ENCODE measurements at places on chromosomes 3 and 15.

DNA sequence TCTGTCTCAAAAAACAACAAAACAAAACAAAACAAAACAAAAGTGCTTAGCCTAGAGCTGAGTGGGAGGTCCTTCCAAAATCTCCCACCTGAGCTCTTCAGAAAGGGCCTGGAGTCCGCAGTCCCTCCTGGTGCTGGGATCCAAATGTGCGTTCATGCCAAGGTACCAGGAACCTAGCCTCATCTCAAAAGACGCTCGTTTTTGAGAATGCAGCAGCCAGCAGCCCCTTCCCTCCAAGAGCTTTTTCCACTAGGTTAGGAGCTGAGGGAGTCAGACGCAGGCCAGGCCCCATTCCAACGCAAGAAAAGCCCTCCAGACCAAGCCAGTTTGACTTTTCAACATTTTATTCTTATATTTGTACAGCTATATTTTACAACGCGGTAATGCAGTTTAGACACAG is 18.7 kb upstream of the RTP2 start:
- no peak for DNase-seq

GRCh38 chr3:14462738-14463137 is 60.3 kb downstream of the SLC6A6 start:
- DNase-seq, result no peak

DNA sequence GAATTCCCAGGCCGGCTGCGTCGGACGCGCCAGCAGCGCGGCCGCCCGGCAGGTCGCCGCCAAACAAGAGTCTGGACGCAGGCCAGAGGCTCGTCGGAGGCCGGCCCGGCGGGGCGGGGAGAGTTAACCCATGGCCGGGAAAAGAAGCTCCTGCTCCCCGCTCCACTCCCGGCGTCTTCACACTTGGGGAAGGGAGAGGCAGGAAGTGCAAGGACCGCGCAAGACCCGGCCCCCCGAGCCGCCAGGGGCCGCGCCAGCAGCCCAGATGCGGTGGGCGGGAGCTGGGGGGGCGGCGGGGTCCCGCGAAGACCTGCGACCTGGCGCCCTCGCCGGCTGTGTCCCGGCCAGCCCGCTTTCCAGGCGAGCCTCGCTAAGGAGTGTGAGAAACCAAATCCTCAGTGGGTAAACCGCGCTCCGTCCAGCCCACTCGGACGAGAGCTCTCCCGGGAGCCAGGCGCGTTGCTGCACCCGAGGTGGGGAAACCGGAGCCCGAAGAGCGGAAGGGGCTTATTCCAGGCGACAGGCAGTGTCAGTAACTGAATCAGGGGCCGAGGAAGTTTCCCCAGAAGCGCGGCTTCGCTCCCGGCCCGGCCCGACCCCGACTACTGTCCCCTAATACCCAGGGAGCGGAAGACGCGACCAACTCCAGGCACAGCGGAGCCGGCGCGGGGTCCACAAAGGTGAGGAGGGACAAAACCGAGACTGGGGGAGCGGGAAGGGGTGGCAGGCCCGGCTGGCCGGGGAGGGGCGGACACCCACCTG is 721 bp downstream of the ADAMTS7 start:
- no peak for DNase-seq

DNA sequence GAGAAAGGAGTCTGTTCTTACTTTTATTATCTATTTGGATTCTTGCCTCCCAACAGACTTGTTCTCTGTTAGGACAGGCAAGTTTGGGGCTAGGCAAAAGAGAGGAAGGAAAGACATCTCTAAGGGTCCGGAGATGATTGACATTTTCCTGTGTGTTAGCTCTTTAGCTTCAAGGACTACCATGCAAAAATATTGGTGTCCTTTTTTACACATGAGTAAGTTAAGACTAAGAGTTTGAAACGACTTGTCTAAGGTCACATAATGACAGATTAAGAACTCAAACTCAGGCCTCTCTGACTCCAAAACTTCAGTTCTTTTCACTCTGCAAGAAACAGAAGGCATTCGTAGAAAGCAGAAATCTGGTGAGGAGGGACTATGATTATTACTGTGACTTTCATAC is 5.9 kb downstream of the LMCD1 start:
- DNase-seq, result no peak

GRCh38 chr3:185361920-185362319 is 1.0 kb upstream of the MAP3K13 start:
- no peak for DNase-seq

DNA sequence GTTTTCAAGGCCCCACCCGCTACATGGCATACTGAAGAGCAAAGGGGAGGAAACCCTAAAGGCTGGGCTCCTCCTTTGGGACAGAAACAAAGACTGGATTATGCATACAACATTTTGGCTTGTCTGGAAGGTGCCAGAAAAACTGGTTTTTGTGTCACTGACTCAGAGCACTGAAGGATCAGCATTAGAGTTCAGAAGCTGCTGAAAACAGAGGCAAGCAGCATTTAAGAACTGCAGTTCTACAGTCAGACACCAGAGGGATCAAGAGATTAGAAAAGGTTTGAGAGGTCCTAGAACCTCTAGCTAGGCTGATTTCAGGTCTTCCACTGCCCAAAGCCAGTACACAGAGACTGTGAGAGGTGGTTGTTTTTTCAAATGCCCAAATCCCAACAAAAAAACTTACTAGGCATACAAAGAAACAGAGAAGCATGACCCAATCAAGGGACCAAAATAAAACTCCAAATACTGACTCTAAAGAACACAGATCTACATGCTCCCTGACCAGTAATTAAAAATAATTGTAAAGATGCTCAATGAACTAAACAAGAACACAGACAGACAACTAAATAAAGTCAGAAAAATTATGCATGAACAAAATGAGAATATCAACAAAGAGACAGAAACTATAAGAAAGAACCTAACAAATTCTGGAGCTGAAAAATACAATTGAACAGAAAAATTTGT is 91.2 kb downstream of the SENP2 start:
- no peak for DNase-seq

DNA sequence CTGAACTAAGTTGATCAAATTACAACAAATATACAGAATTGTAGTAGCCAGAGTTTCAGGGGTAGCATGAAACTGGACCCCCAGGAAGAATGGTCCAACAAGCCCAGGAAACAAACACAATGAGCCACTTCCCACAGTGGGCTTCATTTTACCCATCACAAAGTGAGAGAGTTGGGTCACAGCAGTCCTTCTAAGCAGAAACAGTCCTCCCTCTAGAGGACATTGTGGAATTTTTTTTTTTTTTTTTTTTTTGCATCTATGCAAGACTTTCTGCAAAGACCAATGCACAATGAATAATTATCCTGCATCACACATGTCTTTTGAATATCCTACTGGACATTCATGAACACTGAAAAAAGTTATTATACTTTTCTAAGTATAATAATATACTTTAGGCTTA is 73.8 kb upstream of the ATP13A5 start:
- no peak for DNase-seq

- DNase-seq, result no peak
Observed at GRCh38 chr3:149547954-149548668, 73.6 kb downstream of the TM4SF4 start.

GRCh38 chr15:77642793-77643430 is 10.2 kb upstream of the LINGO1 start:
- no peak for DNase-seq

DNA sequence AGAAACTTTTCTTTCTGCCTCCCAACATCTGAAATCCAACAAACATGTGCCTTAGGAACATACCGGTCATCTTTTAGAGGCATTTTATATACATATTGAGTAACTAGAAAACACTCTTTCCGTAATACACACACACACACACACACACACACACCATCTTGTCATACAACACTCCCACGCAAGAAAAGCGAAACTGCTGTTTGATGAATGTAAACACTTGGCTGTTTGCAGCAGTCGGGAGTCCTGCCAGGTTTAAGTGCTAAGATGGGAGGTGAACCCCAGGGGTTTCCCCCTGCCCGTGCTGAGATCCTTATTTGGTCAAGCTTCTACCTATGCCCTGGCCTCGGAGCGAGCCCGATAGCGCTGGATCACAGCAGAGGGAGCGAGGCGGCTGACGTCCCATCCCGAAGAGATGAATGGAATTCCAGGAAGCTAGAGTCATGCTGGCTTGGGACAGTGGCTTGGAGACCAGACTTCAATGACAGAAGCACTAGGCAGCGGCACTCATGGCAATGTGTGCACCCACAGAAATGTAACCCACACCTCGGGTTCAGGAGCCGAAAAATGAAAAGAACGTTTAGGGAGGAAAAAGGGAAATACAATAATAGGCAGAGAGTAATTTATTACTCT is 1.3 kb upstream of the THBS1 start:
- no peak for DNase-seq

- DNase-seq, result no peak
Observed at GRCh38 chr3:156207802-156208685, 87.7 kb downstream of the KCNAB1 start.

DNA sequence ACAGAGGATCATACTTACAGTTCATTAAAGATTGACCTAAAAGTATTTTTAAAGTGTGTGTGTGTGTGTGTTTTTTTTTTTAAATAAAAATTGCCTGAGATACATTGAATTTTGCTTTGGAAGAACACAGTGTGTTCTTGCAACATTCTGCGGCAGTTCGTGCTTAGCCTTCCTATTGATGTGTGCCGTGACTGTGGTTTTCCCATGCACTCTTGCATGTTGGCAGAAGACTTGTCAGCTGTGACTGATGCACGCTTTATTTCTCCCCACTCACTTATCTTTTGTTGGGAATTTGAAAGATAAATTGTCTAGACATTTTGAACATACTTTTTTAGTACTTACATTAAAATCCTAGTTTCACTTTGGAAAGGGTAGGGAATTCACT is 136.3 kb upstream of the LRRFIP2 start:
- DNase-seq, result no peak

DNA sequence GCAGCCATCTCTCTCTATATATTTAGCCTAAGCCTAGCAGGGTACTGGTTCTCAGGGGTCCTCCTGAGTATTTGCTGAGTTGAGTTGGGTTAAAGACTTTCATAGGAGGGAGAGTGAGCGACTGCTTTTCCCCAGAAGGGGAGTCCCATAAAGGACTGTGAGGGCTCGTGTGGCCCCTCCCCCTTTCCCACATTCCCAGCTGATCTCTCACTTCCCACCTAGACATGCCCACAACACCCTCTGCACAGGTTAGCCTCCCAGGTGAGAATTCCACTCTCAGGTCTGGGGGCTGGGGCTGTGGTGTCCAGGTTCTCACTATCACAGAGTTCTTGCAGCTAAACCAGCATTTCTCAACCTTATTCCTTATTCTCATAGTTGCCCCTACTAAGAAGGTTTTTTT is 15.8 kb downstream of the EPHB1 start:
- DNase-seq, result no peak

DNA sequence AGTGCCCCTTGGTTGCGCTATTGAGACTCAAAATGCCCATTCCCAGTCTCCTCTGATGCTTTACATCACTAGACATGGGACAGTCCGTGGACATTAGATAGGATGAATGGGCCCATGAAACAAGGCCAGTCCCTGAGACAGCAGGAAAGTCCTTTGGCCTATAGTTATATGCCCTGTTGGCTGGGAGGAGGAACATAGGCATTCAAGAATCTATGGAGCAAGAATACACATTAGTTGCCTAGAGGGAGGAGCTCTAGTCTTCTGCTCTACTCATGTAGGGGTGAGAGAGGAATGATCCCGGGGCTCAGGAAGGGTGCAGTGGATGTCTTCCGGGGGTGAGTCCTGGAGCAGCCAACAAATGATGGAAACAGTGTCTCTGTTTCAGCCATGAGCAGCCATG is 58.0 kb upstream of the LRTM1 start:
- DNase-seq, result no peak

DNA sequence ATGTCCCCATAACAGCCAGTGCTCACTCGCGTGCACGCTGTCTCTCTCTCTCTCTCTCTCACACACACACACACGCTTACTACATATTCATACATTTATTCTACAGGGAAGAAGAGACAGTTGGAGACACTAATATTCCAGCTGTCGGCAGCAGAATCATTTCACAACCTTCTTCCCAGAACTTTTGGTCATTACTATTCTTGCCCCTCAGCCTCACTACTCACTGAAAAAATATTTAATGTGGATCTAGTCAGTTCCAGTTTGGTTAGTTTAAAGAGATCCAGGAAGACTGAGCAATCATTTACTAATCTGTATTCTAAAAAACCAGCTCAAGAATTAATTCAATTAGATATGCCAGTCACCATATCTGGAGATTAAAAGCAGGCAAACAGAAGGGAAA is 394.9 kb downstream of the PTPRG start:
- no peak for DNase-seq

- no peak for DNase-seq
Observed at GRCh38 chr15:44710236-44711095, 657 bp downstream of the PATL2 start.

GRCh38 chr3:152301745-152302181 is 33.0 kb downstream of the MBNL1 start:
- DNase-seq, result no peak

DNA sequence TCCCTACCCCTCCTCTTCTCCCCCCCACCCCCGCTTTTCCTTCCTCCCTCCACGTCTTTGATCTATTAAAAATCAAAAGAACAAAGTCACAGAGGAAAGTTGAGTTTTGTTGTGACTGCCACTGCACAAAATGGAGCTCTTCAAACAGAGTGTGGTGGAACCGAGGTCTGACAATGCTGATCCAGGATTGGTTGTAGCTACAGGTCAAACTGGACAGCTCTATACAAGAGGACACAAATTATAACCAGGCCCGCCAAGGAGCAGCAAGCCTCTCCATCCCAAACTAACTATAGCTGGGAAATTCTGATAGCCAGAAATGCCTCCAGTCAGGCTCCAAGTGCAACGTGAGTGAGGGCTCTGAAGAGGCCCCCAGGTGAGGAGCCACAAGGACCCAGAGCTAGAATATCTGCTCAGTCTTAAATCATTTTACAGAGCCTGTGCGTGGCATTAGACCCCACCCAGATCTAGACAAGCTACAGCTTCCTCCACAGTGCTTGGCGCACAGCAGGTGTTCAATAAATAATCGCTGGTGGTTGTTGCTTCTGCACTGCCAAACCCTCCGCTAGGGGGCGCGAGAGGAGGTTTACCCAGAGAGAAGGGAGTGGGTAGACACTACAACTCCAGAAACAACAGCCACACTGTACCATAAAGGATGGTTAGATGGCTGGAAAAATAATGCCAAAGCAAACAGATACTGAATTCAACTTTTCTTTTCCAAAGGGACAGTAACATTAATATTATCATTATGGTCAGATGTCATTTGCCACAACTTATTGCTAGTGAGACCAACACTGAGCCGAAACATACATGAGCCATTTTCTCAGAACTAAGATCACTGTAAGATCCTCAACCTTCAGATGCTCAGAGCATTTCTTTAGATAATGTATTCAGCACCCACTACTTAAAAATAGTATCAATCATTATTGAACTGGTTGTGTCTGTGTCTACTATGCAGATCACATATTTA is 44.6 kb downstream of the ZIC4 start:
- DNase-seq, result no peak

GRCh38 chr3:106058475-106058874 is 189.7 kb upstream of the CBLB start:
- DNase-seq, result no peak

DNA sequence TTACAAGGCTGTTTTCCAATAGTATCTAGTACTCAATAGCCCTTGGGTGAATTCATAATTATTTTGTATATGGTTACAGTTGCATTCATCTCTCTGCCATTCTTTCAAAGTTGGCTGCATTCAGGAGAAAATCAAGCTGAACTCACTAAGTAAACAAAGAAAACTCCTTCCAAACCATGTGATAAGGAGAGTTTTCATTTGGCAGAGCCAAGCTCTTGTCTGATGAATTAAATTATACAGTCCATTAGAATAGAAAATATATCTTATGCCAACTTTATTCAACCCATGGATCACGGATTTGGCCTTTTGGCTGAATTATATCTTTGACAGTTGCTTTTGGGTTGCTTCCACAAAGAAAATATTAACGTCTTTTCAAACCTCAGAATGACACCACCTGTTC is 272.3 kb upstream of the ROBO1 start:
- no peak for DNase-seq

Measured in T-helper 9 cell (primary cell).